HepG2 (cell line): ENCODE measurements at places on chromosomes 1 and 21.
A peak's percentile ranks its signal among the peaks of the same experiment; 100 is the strongest.

- H3K4me3 ChIP-seq: no peak overlapping the region
- no peaks in the 10 kb centered on the region for H3K36me3 ChIP-seq
- peak; percentile 23 for DNase-seq
These were observed 56.3 kb upstream of the HTR1D start for GRCh38 chr1:23273450-23274133.

- DNase-seq: no peak
- H3K4me1 ChIP-seq: peaks cover 31% of the 10 kb centered on the region
- H3K27ac ChIP-seq: no peak overlapping the region
- H3K36me3 ChIP-seq: no peaks in the 10 kb centered on the region
- H3K27me3 ChIP-seq: peaks cover 19% of the 10 kb centered on the region
- H3K4me3 ChIP-seq: no peak overlapping the region
These were observed 6.4 kb upstream of the COL6A1 start for GRCh38 chr21:45975020-45975666.

DNA sequence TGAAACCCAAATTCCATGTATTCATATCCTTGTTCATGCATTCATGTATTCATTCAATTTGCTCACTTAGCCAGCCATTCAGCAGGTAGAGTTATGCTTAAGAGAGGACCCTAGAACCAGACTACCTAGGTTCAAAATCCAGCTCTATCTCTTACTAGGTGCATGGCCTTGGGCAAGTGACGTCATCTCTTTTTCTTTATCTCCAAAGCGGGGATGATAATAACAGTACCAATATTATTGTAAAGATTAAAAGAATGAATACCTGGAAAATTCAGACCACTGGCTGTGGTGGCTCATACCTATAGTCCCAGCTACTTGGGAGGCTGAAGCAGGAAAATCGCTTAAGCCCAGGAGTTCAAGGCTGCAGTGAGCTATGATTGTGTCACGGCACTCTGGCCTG lies 33.9 kb upstream of the CLIC4 start:
- peak; percentile 43 for DNase-seq
- no peaks in the 10 kb centered on the region for H3K27me3 ChIP-seq
- no peak overlapping the region for H3K27ac ChIP-seq
- no peak overlapping the region for H3K4me3 ChIP-seq
- H3K4me1 ChIP-seq: peaks cover 68% of the 10 kb centered on the region
- H3K36me3 ChIP-seq: no peaks in the 10 kb centered on the region

- H3K27me3 ChIP-seq: no peaks in the 10 kb centered on the region
- H3K4me3 ChIP-seq: no peak overlapping the region
- DNase-seq: no peak
- H3K36me3 ChIP-seq: no peaks in the 10 kb centered on the region
- no peaks in the 10 kb centered on the region for H3K4me1 ChIP-seq
- no peak overlapping the region for H3K27ac ChIP-seq
These were observed 333.3 kb downstream of the MRPL39 start for GRCh38 chr21:25273959-25274358.

- no peaks in the 10 kb centered on the region for H3K27me3 ChIP-seq
- H3K27ac ChIP-seq: no peak overlapping the region
- H3K4me1 ChIP-seq: no peaks in the 10 kb centered on the region
- DNase-seq: no peak
- no peaks in the 10 kb centered on the region for H3K36me3 ChIP-seq
These were observed 10.5 kb upstream of the GNG12 start for GRCh38 chr1:67843746-67844145.
